ENCODE measurements at places on chromosomes 7 and 10.

GRCh38 chr7:19249281-19249680, 104.1 kb upstream of the FERD3L start:
- no peak for DNase-seq

GRCh38 chr10:356452-356851, 221.2 kb downstream of the ZMYND11 start:
- no peak for DNase-seq

DNA sequence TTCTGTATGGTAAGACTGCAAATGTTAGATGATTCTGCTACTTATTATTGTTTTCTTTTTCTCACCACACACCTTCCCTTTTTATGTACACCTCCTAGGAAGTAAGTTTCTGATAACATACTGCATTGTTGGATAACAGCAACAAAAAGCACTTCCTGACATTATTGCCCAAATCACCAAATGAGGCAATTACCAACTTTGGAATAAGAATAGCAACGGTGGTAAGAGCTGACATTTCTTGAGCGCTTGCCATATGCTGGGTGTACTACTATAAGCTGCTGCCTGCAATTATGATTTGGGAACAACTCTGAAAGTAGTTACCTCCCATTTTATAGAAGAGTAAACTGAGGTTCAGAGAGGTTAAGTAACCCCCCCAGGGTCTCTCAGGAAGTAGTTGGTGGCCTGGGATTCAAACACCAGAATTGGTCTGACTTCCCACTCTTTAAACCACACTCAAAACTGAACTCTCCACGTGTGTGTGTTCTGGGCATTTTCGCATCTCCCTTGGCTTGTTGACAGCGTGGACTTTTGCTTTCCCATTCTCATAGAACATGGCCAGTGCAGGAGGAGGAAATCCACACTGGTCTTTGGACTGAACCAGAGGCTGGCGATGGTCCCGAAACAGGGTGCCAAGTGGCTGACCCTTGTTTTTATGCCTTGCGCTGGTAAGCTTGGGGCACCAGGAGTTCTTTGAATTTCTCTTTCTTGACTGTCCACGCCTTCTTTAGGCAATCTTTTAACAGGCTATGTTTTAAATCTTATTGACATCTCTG, 71.4 kb downstream of the TCF7L2 start:
- no peak for DNase-seq

DNA sequence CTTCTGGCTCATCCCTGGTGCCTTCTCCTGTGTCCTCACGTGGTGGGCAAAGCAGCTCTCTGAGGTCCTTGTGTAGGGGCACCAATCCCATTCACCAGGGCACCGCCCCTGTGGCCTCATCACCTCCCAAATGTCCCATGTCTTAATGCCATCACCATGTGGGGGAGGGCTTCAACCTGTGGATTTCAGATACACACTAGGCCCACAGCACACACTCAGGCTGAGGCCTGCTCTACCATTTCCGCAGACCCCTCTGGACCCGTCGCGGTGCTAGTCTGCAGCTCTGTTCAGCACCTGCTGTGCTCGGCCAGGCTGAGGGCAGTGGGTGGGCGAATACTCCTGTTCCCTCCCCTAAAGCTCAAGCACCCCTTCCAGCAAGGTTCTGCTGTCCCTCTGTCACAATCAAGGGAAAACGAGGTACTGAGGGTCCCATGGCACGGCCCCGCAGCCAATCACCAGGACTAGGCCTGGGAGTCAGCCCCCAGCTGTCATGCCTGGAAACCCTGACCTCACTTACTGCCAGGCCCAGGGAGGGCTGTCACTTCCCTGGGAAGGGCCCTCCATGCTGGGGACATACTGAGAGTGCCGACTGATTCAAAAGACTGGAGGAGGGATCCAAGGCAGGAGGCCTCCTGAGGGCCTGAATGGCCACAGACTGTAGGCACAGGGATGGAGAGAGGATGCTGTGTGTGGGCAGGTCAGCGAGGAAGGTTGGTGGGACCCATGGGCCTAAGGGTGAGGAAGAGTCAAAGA, 123.8 kb upstream of the RET start:
- no peak for DNase-seq

- no peak for DNase-seq
Observed at GRCh38 chr7:47414342-47415317, 167.3 kb downstream of the TNS3 start.

DNA sequence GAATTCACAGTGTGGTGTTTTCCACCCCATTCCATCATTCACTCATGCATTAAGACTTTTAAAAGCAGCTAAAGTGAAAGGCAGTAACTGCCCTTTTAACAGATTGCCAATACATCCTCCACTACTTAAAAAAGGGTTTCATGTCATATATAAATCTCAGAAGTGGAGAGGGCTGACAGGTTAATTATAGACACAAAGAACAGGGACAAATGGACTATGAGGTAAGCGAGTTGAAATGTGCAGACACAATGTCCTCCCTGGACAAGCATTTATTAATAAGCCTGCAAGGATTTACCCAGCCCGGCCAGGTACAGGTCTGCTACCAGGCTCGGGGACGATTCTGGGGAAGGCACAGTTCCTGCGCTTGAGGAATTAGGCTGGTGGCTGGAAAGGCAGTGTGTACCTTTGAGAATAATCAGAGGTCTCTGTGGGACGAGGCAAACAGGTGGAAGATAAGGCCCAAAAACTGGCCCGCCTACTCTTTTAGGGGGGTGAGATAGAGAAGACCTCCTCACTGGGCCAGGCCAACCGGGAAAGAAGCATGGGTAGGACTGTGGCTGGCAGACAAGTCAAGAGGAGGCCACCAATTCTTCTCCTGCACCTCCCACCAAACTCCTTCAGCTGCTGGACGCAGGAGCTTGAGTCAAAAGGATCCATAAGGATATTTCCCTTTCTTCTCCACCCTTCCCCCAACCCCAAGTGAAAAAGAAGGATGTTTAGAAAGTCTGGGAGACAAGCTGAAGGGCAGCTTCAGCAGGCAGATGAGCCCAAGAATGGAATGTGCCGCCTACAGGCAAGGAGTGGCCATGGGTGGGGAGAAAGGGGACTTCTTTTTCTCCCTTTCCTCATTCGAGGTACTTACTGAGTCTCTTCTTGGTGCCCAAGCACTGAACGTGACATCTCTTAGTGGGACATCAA, 1.5 kb downstream of the PDLIM1 start:
- peak; percentile 9 for DNase-seq
